ENCODE measurements at places on chromosomes 6 and 20.
A peak's percentile ranks its signal among the peaks of the same experiment; 100 is the strongest.

- DNase-seq: peak; percentile 54
Observed at GRCh38 chr6:34182751-34183531, 37.1 kb upstream of the GRM4 start.

- DNase-seq: peak; percentile 81
Observed at GRCh38 chr6:30102970-30103871, 9.7 kb downstream of the TRIM31 start.

DNA sequence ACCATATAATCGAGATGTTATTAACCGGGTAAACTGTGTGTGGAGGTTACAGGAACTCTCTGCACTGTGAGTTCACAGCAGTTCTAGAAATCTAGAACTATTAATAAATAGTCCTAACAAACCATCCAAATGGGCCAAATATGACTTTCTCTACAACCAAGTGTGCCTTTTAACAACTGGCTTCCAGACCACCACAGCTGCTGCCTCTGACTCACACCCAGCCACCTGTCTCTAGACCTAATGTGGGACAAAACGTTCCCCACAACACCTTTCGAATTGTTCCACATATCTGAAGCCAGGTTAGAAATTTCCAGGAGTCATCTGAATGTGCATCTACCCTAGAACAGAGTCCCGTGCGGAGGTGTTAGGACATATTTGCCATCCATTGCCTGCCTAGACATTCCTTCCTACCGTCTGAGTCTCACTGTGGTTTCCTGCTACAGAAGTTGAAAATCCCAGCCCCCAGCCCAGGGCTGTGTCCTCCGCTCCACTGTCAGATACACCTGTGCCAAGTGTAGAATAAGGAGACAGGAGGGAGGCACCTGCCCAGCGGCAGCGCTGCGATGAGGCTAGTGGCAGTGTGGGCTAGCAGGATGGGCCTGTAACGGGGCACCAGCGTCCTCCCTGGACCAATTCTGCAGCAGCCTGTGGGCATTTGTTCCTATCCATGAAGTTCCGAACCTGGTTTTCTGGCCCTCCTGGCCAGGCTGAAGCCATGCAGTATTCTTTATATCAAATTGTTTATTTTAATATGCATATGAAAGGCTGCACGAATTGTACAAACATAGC is 28.5 kb upstream of the MAP3K4 start:
- DNase-seq: no peak

DNA sequence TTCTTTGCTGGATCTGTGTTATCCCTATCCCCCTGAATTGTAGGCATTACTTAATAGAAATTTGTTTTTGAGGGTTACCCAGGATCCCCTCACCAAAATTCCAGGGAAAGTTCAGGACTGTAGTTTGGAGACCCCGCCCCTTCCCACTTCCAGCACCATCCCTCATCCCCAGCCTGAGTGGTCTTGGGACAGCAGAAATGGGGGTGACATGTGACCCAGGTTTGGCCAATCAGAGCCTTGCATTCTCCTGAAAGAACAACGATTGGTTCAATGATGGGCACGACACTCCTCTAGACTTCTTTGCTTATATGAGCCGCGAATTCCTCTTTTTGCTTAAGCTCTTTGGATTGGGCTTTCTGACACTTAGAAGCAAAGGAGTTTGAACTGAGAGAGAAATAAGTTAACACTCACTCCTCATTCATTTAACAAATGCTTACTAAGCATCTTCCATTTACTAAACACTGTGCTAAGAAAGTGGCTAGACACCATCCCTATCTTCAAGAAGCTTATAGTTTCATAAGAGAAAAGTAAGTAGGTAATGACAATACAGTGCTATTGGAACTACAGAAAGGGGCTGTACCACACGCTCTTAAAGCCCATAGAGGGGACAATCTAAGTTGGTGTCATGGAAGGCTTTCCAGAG is 24.9 kb upstream of the PAQR8 start:
- no peak for DNase-seq

DNA sequence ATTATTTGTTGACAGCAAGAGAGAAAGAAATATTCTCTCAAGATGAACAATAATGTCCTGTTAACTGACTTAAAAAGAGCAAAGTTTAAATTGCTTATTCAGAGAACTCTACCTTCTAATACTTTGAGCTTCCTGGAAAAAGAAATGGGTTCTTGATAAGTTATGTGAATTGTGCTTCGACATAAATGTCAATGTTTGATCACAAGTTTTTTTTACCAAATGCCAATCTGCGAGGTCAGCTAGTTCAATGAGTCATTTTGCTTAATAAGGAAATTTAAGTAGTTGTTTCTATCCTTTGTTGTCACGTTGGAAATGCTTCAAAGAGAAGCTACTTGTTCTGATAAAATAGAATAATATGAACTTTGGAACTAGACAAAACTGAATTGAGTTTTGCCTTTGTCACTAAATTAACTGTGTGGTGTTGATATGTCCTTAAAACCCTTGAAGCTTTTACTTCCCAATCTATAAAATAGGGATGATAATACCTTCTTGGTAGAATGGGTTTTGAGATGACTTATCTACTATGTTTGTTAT is 642.1 kb upstream of the FLRT3 start:
- no peak for DNase-seq

- DNase-seq: no peak
Observed at GRCh38 chr6:127812985-127813698, 87.7 kb downstream of the THEMIS start.

GRCh38 chr6:40524797-40525585 is 62.2 kb downstream of the LRFN2 start:
- DNase-seq: no peak

DNA sequence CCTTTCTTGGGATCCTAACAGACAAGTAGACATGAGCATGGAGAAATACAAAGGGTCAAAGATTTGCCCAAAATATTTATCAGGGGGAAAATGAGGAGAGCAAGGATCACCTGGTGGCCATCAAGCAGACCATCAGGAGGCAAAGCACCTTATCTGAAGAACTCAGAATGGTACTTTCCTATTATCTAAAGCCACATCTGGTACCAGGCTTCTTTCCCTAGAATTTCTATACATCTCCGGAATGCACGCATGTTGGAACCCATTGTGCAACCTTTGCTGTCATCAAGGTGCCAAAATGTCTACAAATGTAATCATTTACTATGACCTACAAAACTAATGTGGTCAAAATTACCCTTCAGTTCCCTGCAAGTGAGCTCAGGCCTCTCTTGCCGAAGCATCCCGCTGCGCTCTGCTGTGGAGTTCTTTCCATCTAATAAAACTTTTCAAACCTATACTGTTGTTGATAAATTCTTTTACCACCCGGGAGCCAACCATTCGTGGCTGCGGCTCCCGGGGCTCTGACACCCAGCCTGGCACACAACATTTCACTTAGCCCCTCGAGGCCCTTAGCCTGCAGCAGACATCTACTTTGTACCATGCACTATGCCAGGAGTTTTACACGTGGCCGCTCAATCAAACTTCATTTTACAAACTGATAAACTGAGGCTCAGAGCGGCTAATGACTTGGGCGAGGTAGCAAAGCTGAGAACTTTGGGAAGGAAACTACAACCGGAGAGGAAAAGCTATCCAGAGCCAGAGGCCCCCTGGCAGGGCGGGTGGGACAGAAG is 3.8 kb upstream of the CPXM1 start:
- DNase-seq: no peak

GRCh38 chr6:26258212-26258977 is 106.6 kb upstream of the BTN3A2 start:
- DNase-seq: no peak

GRCh38 chr20:64005394-64005793 is 24.5 kb downstream of the PRPF6 start:
- DNase-seq: no peak

DNA sequence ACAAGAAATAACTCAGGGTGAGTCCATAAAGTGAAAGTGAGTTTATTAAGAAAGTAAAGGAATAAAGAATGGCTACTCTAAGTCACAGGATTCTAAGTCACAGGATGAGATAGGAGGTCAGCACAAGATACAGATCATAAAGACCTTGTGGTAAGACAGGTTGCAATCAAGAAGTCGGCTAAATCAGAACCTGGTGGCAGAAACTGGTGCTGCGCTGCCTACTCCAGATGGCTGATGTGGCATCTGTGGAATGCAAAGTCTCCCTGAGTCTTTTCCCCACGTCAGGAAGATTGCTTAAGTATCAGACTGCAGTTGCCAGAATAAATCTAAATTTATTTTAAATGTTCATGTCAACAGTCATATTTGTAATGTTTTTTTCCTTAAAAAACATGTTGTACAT is 10.7 kb upstream of the KCNK15 start:
- no peak for DNase-seq

GRCh38 chr6:6734479-6735465 is 146.3 kb downstream of the LY86 start:
- DNase-seq: no peak

- DNase-seq: no peak
Observed at GRCh38 chr6:109939654-109940053, 38.5 kb upstream of the GPR6 start.

GRCh38 chr20:54067606-54068174 is 2.7 kb downstream of the BCAS1 start:
- DNase-seq: no peak

DNA sequence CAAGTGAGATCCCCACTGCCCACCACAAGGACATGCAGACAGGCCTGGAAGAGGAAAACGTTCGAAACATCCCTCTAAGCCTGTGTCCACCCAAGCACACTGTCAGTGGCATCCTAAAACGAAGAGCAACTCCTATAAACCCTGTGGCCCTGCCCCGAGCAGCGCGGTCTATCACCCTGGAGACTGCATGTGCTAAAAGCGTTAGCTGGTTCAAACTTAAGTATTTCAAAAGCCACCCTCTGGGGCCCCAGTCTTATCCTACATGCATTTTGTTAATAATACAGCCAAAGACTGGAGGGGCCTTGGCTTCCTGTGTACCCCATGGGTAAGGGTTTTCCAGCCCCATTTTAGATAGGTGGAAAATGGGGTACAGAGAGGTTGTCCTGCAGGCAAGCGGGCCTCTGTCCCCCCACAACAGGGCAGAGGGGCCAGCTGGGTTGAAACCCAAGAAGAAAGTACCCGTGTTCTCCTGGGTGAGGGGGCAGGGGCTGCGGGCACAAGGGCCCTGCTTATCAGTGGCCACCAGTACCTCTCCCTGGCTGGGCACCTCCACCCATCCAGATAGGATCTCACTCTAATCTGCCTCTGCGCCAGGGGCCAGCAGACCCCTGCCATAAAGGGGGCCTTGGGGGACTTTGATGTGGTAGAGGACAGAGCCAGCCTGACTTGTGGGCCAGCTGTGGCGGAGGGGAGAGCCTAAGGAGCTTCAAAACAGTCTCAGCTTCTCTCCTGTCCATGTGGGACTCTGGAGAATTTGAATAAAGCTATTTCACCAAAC is 28.3 kb downstream of the PREX1 start:
- no peak for DNase-seq

DNA sequence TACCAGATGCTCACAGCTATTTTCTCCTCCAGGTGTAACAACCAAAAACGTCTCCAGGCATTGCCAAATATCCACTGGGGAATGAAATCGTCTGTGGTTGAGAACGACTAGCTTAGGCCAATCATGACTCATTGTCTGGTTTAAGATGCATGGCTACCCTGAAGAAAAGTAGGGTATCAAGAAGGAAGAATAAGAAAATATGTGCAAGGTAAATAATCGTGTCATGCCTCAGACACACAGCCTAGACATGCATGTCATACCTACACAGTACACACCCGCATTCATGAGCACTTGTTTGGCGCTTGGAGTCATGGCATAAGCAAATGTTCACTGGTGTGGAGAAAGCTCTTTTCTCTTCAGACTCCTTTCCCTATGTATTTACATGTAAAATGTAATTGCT is 745.7 kb downstream of the MAFB start:
- DNase-seq: no peak

DNA sequence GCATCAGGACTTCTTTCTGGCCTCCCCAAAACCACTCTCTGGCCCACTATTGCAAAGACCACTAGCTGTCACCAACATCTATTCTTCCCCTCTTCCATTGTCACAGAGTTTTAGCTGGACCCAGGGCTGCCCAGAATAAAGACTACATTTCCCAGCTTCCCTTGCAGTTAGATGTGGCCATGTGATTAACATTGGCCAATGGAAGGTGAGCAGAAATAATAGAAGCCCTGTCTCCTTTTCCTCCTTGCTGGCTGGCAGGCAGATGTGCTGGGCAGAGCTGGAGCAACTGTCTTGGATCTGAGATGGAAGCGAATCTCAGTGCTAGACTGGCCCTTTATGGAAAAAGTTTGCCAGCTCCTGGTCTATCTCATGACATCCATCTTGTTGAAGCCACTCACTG is 97.0 kb downstream of the KCNB1 start:
- no peak for DNase-seq

DNA sequence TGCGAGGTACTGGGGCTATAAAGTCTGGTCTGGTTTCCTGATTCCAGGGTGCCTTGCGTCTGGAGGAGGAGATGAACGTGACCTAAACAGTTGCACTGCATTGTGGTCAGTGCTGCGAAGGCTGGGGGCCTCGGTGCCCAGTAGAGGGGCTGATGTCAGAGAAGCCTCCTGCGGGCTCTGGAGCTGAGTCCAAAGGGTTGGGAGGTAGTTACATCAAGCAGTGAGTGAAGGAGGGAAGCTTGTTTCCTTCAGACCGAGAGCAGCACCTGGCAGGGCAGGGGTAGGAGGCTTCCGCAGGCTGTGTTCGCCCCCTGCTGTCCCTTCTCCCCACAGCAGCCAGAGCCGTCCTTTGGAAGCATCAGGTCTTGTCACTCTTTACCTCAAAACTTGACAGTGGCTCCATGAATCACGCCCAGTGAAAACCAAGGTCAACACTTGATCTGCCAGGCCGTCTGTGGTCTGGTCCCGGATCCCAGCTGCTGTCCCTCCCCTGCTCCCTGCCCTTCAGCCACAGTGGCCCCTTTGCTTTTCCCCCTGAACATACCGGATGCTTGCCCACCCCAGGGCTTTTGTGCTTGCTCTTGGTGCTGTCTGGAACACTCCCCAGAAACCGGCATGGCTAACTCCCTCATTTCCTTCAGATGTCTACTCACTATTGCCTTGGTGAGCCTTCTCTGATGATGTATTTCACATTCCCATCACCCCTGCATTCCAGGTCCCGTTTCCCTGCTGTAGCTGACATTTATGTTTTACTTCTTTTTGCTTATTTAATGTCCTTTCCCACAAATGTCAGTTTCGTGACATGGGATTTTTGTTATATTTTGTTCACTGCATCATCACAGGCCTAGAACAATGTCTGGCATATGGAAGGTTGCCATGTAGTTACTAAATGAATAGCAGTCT is 7.0 kb downstream of the DYNLRB1 start:
- DNase-seq: peak; percentile 37

GRCh38 chr6:13617066-13617465 is 1.9 kb downstream of the NOL7 start:
- DNase-seq: no peak

- no peak for DNase-seq
Observed at GRCh38 chr6:151652325-151652724, 155.2 kb upstream of the ESR1 start.

DNA sequence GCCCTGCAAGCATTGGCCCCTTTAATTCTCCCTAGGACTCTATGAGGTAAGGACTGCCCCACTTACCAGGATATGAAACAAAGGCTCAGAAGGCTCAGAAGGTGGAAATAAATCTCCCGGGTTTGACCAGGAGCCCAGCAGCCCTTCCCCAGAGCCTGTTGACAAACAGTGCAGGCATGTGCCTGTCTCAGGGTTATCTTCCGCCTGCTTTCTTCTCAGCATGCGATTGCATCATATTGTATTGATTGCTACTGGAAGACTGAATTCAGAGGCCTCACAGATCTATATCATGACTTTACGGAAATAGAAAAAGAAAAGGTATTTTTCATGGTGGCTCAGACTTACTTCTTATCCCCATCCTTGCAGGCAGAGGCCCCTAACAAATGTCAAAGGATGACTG is 92.7 kb downstream of the PHACTR3 start:
- no peak for DNase-seq

All from stimulated activated CD4-positive, alpha-beta T cell treated with anti-CD3 and anti-CD28 coated beads, Interleukin-4, amount 100 ng/mL, for 4 hours (primary cell).